Kidney (tissue), 22 donors: ENCODE measurements at places on chromosomes 4 and X. TPM values are rescaled to one million over a fixed set of nuclear protein-coding genes. Genes with fewer than 3 reads are reported as not detected.

DNA sequence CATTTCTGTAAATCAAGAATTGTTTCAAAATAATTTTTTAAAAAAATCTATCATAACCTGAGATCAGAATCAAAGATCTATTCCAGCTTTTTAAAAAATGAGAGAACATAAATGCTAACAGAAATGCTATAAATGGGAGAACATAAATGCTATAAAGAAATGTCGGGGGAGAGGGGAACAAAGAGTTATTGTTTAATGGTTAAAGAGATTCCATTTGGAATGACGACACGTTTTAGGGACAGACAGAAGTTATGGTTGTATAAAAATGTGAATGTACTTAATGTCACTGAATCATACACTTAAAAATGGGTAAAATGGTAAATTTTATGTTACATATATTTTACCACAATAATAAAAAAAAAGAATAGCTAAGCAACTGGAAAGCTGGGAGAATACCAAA lies 127.1 kb downstream of the ATRX start:
- no peak for DNase-seq

GRCh38 chr4:184313702-184314659 lies 96.3 kb upstream of the ENPP6 start:
- no peak for DNase-seq

GRCh38 chr4:61275241-61275640 lies 75.1 kb downstream of the ADGRL3 start:
- DNase-seq = no peak

- DNase-seq = no peak
Measured at GRCh38 chrX:139187738-139188137, 342.8 kb upstream of the F9 start.

The NUDT10 gene
- 5.2 TPM for total RNA-seq

DNA sequence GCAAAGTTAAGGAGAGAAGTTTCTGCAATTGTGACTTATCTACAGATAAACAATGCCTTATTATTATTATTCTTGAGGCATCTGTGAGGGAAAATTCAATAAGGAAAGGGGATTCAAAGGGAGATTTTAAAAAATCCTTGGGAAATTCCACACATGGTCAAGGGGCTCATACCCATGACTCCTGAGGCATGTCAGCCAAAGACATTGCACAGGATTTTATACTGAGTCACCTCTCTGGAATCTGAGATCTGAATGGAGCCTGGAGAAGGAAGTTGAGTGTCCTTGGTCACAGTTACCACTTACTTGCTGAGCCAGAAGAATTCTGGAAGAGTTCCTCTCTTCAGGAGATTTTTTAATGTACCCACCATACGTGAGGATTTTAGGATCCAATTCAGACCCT lies 14.4 kb upstream of the CXCL8 start:
- no peak for DNase-seq

DNA sequence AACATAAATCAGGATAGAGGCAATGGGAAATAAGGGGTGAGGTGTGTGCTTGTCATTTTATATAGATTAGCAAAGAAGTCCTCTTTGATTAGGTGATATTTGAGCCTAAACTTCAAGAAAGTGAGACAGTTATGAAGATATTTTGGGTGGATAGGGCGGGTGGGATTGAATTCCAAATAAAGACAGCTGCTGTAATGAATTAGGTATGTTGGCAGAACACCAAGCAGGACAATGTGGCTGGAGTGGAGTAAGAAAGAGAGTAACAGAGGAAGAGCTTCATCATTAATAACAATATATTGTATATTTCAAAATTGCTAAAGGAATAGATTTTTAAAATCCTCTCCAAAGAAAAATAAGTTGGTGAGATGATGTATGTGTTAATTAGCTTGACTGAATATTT lies 91.0 kb upstream of the CENPE start:
- DNase-seq = no peak

DNA sequence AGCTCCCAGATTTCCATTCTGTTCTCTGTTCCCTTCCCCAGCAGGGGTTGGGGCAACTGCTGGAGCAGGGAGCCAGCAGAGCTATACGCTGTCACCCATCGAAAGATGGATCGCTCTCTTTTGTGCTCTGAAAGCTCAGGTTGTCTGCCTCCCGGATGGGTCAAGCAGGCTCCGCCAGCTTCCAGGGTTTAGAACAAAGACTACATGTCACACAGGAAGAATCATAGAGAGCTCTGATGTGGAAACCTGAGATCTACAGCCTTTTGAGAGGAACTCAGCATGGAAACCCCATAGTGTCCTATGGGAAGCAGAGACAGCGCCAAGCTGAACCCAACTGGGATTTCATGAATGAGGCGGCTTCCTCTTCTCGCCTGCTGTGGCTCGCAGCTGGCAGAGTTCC lies 205.4 kb downstream of the HS3ST1 start:
- DNase-seq = no peak

The TKTL1 gene
- 0.38 TPM for total RNA-seq

The CPLX1 gene
- total RNA-seq = 10.2 TPM

DNA sequence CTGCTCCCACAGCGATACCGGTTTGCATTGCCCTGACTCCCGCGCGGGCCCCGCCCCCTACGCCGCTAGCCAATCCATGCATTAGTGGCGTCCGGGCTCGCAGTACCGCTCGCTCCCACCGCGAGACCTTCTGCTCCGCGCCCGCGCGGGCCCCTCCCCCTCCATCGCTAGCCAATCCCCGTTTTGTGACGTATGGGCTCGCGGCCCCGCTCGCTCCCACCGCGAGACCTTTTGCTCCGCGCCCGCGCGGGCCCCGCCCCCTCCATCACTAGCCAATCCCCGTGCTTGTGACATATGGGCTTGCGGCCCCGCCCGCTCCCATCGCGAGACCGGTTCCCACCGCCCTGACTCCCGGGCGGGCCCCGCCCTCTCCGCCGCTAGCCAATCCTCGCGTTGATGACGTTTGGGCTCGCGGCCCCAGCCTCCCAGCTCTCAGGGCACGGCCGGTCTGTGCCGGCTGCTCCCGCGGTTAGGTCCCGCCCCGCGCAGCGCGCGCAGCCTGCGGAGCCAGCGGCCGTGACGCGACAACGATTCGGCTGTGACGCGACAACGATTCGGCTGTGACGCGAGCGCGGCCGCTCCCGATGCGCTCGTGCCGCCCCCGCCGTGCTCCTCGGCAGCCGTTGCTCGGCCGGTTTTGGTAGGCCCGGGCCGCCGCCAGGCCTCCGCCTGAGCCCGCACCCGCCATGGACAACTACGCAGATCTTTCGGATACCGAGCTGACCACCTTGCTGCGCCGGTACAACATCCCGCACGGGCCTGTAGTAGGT lies at the start of gene EMD:
Gene EMD, plus strand, starts transcription at position 497 of the 770 bp plus-strand sequence. Its CDS starts 190 bp downstream, at position 687.
- DNase-seq = peak; percentile 99

GRCh38 chr4:24770667-24771066 lies 24.7 kb upstream of the SOD3 start:
- no peak for DNase-seq

The STATH gene
- not detected for total RNA-seq

- DNase-seq = no peak
Measured at GRCh38 chrX:121036951-121037350, 10.5 kb upstream of the GLUD2 start.

The ZNF185 gene
- 24.3 TPM for total RNA-seq

DNA sequence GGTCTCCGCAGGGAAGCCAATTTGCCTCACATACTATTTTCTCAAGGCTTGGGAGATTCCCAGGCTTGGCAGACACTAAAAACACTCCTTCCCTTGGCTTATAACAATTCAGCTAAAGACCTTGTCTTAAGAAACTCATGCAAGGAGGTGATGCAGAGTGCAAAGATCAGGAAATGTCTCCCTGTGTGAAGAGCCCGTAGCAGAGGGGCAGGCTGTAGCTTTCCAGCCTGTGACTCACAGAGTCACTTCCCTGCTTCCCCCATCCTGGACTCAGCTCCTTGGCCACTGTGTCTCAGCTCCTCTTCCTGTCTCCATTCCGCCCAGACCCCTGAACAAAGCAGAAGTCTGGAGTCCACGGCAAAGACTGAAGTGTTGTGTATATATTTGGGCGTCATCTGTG lies 56.1 kb downstream of the KDR start:
- no peak for DNase-seq

GRCh38 chr4:122012735-122013134 lies 60.9 kb upstream of the TRPC3 start:
- no peak for DNase-seq

DNA sequence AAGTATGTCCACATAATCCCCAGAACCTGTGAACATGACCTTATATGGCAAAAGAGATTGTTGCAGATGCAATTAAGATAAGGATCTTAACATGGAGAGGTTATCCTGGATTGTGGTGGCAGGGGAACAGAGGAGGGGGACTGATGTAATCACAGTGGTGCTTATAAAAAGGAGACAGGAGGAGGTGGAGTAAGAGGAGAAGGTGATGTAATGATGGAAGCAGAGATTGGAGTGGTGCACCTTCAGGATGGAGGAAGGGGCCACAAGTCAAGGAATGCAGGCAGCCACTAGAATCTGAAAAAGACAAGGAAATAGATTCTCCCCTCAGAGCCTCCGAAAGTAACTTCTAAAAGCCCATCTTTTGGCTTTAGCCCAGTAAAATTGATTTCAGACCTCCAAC lies 388.4 kb downstream of the BCOR start:
- no peak for DNase-seq

DNA sequence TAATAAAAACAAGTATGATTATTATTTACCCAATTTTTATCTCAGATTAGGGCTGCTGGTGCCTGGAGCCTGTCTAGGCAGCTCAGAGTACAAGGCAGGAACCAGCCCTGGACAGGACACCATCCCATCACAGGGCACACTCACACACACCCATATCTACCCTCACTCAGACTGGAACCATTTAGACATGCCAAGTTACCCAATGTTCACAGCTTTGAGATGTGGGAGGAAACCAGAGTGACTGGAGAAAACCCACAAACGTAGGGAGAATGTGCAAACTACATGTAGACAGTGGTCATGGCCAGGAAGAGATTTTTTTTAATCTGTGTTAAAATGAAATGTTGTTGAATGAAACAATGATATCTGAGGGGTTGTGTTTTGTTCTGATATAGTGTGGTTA lies 35.7 kb upstream of the ADGRA3 start:
- DNase-seq = no peak

The PNMA3 gene
- 1.7 TPM for total RNA-seq

The SCRG1 gene
- 1.6 TPM for total RNA-seq

DNA sequence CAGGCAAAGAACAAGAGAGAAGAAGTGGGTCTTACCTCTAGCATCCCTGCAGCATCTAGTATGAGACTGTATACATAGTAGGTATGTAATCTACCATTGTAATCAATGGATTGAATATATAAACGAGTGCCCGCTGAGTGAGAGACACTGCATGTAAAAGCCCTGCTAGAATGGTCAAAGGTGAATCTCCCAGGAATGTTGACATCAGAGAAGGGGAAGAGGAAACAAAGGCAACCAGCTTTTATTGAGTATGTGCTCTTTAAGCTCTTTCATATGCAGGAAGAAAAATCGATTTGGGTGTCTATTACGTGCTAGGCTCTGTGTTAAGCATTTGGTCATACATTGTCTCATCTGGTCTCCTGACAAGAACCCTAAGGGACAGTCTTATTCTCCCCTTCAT lies 91.9 kb upstream of the KLHL13 start:
- no peak for DNase-seq

The NPFFR2 gene
- total RNA-seq = not detected

- no peak for DNase-seq
Measured at GRCh38 chrX:19721726-19722370, 165.6 kb downstream of the SH3KBP1 start.

DNA sequence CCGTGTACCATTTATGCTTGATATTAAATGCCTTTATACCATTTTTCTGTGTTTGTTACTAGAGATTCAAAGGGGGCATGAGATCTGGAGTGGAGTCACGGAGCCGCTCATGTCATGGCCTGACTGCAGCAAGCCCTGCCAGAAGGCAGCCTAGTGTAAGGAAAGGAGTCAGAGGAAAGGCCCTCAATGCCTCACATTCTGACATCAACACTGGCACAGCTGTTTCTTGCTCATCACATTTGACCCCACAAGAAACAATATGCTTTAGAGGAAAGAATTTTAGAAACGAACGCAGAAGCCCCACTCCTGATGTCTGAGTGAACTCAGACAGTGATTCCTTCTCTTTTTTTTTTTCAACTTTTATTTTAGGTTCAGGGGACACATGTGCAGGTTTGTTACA lies 322.4 kb upstream of the CPEB2 start:
- no peak for DNase-seq

DNA sequence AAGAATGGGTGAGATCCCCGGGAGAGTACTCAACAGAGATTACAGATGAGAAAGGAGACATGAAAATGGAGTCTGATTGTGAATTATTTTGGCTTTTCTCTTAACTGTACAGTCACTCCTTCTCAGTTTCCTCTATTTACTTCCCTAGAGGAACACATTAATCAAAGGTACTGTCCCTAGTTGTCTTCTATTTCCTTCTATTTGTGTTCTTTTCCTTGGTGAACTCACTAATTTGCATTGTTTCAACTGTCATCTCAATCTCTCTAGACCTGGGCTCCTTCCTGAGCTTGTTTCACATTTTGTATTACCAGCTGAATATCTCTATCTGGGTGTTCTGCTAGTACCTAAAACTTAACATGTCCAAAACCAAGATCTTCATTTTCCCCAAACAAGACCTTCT lies 59.8 kb downstream of the ABCB7 start:
- DNase-seq = no peak
